ENCODE measurements at places on chromosomes 6 and 20. TPM values are rescaled to one million over a fixed set of nuclear protein-coding genes. Genes with fewer than 3 reads are reported as not detected.

The SLC35F1 gene
- total RNA-seq = not detected

The OR2H1 gene
- total RNA-seq = not detected

The CUL7 gene
- 30.7 TPM for total RNA-seq

DNA sequence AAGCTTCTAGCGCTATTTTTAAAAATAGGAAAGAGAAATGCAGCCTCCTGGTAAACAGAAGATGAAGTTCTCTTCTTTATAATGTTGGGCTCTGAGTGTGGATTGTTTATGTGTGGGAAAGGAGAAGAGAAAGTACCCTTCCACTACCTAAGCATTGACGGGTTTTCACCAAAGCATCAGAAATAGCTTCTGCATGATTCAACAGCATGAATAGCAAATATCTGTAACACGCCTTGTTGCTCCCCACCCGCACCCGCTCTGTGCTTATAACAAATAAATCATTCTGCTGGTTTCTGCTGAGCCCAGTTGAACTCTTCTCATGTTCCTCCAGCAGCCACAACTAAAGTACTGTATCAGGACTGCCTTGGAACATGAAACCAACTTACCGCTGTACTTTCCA is 20.7 kb downstream of the TXLNB start:
- DNase-seq = no peak

- no peak for DNase-seq
These were observed 17.2 kb upstream of the CRIP3 start for GRCh38 chr6:43325876-43326275.
